T1000 (cell line): ENCODE measurements at places on chromosomes 7 and 10.

DNA sequence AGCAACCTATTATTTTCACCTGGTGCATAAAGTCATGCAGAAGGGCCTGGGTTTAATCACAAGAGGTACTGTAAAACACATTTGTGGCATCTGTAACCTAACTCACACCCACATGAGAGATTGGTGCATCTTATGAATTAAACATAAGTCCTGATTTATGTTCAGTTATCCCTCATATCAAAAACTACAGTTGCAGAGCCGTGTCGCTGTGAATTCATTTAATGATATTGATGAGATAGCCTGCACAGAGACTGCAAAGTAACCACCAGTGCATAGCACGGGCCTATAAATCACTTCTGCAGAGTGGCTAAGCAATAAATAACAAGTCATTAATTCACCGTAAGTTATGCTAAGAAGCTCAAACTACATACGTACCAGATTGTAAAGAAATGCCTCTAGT lies 178.2 kb downstream of the RELN start:
- no peak for DNase-seq

DNA sequence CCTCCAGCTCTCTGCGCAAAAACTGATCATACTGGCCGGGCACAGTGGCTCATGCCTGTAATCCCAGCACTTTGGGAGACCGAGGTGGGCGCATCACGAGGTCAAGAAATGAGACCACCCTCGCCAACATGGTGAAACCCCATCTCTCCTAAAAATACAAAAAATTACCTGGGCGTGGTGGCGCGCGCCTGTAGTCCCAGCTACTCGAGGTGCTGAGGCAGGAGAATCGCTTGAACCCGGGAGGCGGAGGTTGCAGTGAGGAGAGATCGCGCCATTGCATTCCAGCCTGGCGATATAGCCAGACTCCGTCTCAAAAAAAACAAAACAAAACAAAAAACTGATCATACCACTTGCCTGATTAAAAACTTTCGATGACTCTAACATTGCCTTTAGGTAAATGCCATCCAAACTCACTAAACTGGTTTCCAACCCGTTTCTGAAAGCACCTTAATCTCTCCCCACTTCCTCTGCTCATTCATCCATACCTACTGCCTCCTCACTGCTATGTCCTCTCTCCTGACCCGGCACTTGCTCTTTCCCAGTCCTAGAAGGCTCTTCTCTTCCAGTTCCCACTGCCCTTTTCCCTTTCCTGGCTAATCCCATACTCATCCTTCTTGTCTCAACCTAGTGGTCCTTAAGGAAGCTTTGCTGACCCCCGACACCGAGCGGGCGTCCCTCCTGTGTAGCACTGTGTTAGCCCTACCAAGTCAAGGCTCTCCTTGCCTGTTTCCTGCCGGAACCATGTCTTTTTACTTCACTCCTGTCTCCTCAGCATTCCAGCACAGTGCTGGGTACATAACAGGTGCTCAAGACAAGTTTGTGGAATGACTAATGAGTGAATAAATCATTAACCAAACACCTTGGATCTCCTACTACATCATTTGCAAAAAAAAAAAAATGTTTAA lies 686 bp upstream of the MIOS start:
- no peak for DNase-seq

- DNase-seq, result no peak
Observed at GRCh38 chr7:140656548-140657515, 15.9 kb upstream of the ADCK2 start.

- no peak for DNase-seq
Observed at GRCh38 chr10:97718178-97718577, 4.6 kb downstream of the MARVELD1 start.

DNA sequence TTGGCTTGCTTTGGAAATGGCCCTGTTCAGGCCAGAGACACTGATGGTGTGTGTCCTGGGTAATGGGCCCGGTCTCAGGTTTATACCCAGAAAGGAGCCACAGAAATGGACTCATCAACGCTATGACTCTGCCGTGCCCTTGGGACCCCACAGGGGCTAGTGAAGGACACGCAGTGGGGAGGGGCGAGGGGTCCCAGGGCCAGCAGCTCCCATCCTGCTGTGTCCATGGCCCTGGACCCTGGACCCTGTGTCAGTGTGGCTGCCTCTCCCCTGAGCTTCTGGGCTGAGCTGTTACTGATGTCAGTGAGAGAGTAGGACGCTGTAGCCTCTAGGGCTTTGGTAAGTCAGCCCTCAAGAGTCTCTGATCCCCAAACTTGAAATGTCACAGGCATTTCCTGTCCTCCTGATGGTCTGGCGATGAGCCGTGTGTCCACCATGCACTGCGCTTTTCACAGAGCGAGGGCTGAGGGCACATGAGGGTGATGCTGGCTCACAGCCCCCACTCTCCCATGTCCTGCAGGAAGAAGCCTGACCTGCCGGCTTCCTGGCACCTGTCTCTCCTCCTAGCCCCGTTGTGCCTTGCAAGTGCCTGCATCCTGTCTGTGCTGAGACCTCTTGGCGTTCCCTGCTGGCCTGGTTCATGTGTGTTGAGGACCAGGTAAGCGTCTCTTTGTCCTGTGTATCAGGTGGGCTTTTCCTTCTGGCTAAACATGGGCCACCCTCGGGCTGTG lies 4.4 kb downstream of the ZNF316 start:
- DNase-seq, result no peak

GRCh38 chr7:55129541-55130394 lies 111.0 kb downstream of the EGFR start:
- DNase-seq, result no peak

DNA sequence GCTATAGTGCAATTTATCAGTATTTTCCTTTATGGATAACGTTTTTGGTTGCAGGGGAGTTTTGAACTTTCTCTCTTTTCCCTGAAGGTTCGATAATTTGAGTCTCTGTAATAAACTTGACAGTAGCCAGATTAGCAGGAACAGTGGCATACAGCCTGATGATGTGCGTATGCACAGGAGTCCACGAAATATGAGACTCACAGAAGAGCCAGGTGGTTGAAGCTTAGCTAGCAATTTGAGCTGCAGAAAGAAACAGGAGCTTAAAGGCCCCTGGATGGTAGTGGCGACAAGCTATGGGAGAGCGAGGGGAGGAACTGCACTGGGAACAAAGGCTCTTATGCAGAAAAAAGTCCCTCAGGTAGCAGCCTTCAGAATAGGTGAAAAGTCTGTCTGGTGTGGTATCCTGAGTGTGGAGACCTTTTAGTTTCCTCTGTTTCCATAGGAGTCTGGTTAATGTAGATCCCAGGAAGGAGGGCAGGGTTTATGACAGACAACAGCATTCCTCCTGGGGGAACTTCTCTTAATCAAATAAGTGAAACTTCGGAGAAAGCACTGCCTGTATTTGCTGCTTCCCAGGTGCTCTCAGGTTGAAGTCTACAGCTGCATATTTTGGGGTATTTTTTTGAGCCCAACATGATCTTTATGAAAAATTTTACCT lies 32.7 kb downstream of the FANK1 start:
- DNase-seq, result no peak

DNA sequence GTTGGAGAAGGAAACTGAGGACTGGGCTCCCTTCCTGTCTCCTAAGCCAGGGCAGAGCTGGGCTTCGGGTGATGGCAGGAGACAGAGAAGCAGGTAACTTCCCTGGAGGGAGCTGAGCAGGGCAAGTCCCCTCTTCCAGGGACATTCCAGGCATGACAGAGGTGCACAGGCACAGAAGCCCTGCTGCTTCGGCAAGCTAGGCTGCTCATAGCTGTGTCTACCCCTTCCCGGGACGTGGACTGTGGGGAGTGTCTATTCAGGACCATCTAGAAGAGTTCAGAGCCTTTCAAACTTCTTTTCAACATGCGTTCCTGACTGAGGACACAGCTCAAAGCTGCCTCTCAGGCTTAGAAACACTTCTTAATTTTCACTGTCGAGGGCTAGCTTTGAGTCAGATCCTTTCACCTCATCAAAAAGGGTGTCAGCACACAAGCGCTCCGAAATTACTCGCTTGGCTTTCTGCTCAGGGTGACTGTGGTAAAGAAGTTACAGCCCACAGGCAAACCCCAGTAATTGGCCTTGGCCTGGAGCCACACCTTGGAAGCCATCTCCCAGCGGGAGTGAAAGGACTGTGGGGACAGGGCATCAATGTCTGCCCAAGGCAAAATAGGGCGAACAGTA lies 63.7 kb upstream of the STEAP1B start:
- peak; percentile 6 for DNase-seq

- DNase-seq, result no peak
Observed at GRCh38 chr7:77181015-77181595, 18.5 kb downstream of the FGL2 start.

GRCh38 chr7:53940483-53940882 lies 601.7 kb upstream of the VSTM2A start:
- DNase-seq, result no peak

DNA sequence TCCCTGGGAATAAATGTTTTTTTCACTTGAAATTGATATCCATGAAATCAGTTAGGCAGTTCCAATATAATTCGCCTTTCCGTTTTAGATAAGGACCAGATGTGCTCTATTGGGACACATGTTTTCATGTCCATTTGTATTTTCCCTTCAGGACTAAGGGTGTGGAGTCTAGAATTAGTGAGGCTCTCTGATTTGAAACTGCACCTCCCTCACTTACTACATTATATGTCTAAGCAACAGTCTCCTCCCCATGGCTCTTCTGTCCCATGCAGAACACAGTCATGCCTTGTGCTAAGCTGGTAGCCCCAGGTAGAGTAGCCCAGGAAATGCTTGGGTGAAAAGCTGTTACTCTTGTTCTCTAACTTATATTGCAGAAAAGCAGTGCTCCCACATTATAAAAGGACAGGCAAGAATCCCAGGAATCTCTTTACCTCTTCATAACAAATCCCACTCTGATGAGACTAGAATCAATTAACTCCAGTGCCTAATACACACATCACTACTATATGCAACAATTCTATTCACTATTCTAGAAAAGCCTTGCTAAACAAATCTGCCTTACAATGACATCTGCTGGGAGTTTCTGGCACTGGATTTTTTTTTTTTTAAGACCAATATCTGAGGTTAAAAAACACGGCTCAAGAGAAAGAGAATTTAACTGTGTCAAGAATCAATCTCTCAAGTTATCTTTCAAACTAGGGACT lies 293.9 kb downstream of the SNX13 start:
- DNase-seq, result no peak

GRCh38 chr10:114879541-114880158 lies 58.1 kb downstream of the FHIP2A start:
- no peak for DNase-seq

- DNase-seq, result peak; percentile 82
Observed at GRCh38 chr7:992709-993607, 10.0 kb downstream of the CYP2W1 start.

- no peak for DNase-seq
Observed at GRCh38 chr10:35398908-35399307, 62.6 kb downstream of the CCNY start.

DNA sequence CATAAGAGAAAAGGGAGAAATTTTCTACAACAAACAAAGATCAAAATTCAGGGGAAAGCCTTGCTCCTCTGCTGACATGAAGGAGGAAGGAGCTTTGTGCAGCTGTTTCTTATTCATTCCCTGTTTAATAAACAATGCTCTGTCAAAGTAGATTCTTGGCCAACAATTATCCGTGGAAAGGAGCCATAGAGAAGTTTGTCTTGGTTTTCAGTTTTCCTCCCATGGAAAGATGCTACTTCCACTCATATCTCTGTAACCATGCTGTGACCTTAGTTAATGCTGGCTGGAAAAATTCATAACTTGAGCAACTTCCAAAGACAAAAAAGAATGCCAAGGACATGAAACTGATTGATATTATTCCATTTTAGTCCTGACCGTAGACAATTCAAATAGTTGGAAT lies 8.1 kb downstream of the DDC start:
- no peak for DNase-seq

GRCh38 chr7:137903382-137904169 lies 56.8 kb upstream of the DGKI start:
- DNase-seq, result peak; percentile 14

- no peak for DNase-seq
Observed at GRCh38 chr10:123743441-123744223, 77.5 kb downstream of the GPR26 start.

DNA sequence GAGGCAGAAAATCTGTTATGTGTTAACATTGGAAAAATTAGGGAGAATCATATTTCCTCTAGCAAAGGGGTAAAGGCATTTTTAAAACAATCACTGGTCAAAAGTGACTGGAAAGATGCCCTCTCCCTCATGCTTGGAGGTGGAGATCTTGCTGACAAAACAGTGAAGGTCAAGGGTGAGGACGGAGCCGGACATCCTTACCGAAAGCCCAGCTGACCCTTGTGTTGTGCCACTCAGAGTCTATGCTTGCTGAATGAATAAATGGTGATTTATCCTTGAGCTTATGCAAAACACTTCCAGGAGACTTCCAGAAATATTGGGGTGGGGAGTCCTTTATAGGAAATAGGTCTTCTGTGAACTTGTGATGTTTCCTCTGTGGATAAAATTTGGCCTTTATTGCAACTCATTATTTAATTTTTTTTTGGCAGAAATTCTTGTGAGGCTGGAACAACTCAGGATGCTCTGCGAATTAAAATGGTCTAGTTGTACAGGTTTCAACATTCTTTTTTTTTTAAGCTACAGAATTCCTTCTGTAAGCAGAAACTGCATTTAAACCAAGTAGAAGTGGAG lies 28.3 kb upstream of the ELMO1 start:
- DNase-seq, result no peak

DNA sequence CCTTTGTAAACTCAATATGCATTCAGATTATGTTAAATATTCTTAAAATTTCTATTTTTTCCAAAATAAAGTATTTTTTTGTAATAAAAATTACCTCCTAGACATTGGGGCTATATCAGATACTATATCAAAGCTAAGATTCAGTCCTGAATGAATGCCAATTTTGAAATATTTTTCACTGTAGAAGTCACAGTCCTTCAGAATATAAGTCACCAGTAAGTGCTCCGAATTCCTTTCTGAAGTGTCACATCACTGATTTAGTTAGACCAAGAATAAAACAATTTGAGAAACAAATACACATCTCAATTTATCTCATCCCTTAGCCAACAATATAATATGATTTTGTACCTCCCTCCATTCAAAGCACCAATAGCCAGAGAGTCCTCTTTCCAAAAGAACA lies 33.9 kb upstream of the GSAP start:
- DNase-seq, result no peak

- DNase-seq, result no peak
Observed at GRCh38 chr10:18886102-18886501, 162.5 kb upstream of the MALRD1 start.

DNA sequence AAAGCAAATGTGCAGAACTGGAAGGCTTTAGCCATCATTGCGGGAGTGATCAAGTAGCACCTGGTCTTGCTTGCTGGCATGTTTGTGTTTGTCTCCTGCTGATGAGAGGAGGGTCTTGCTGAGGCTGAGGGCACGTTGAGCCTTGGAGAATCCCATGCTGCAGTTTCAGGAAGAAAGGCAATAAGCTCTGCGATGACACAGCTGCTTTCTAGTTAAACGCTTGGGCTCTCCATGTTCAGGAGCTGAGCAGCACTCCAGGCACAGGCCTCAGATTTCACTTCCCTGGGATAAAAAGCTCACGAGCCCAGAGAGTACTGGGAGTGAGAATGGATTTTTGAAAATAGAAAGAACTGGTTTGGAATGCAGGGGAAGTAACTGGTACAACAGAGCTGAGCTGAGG lies 100.8 kb downstream of the LRRC18 start:
- DNase-seq, result no peak

GRCh38 chr7:43520201-43520600 lies 62.7 kb upstream of the STK17A start:
- DNase-seq, result no peak
